Skeletal muscle tissue (tissue), 5 donors: ENCODE measurements at places on chromosomes 7 and 10. TPM values are rescaled to one million over a fixed set of nuclear protein-coding genes. Genes with fewer than 3 reads are reported as not detected.

TMEM176B gene
- 18.3 TPM for total RNA-seq

GSTO2 gene
- total RNA-seq = not detected

SLIT1 gene
- total RNA-seq = under 0.01 TPM

CNPY1 gene
- 0.52 TPM for total RNA-seq

ARHGEF5 gene
- total RNA-seq = 0.52 TPM

CLCN1 gene
- total RNA-seq = 4.7 TPM

CALML3 gene
- total RNA-seq = not detected
